IMR-90 (cell line): ENCODE measurements at places on chromosomes 4 and X. TPM values are rescaled to one million over a fixed set of nuclear protein-coding genes. Genes with fewer than 3 reads are reported as not detected.

Gene TMEM164
- total RNA-seq = 5.0 and 6.3 TPM in 2 replicates

Gene PPARGC1A
- total RNA-seq = under 0.01 TPM in 2 replicates

Gene ZNF718
- 1.8 and 2.2 TPM in 2 replicates for total RNA-seq

Gene FGFBP2
- not detected in 2 replicates for total RNA-seq

Gene VCX2
- not detected in 2 replicates for total RNA-seq

Gene TEX13B
- total RNA-seq = not detected in 2 replicates

Gene MTMR8
- total RNA-seq = under 0.01 TPM in 1 of 2 replicates, not detected in the other

Gene CNGA1
- not detected in 2 replicates for total RNA-seq

Gene COL4A6
- total RNA-seq = 0.28 and 0.36 TPM in 2 replicates

Gene EMCN
- total RNA-seq = not detected in 2 replicates

Gene XK
- total RNA-seq = under 0.01 TPM in 2 replicates

Gene MAGEA2
- not detected in 2 replicates for total RNA-seq

Gene CT45A10
- total RNA-seq = not detected in 2 replicates

Gene CYTL1
- total RNA-seq = 1.3 and 1.4 TPM in 2 replicates

Gene CXCL13
- total RNA-seq = not detected in 2 replicates

Gene TCEAL2
- total RNA-seq = not detected in 2 replicates

Gene POLA1
- 14.4 and 15.1 TPM in 2 replicates for total RNA-seq

Gene FAM9C
- not detected in 2 replicates for total RNA-seq

Gene ARHGEF6
- 2.7 and 3.1 TPM in 2 replicates for total RNA-seq

Gene PABPC4L
- total RNA-seq = 0.72 and 1.1 TPM in 2 replicates

Gene TMPRSS11A
- not detected in 2 replicates for total RNA-seq

Gene REST
- 60.5 and 66.9 TPM in 2 replicates for total RNA-seq

Gene MTM1
- total RNA-seq = 5.6 and 8.3 TPM in 2 replicates

Gene PWWP3B
- total RNA-seq = not detected in 2 replicates

Gene ADH7
- not detected in 2 replicates for total RNA-seq

Gene TMEM165
- 49.6 and 88.3 TPM in 2 replicates for total RNA-seq

Gene SHISA3
- under 0.01 and 0.18 TPM in 2 replicates for total RNA-seq

Gene GPR82
- not detected in 2 replicates for total RNA-seq

Gene VEGFC
- total RNA-seq = 22.9 and 26.9 TPM in 2 replicates

Gene FGG
- not detected in 2 replicates for total RNA-seq

Gene TXK
- total RNA-seq = not detected in 2 replicates
